ENCODE measurements at places on chromosomes 5 and 9.

DNA sequence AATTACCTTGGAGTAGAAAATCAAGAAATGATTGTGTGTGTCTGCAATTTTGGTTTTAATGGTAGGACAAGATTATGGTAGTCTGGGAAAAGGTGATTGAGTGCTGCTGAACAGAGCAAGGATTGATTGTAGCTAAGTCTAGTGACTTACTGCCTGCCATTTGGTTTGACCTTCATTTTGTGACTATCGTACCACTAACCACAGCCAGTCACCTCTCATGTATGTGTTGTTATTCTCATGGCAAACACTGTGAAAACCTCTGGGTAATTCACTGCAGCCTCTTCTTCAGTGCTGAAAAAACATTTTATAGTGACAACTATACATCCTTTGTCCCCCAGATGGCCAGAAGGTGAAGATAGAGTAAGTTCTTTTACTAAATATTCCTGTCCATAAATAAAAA, 37.5 kb downstream of the CTNNA1 start:
- peaks cover 4% of the 10 kb centered on the region for H3K4me1 ChIP-seq
- no peak overlapping the region for H3K4me3 ChIP-seq
- peaks cover 5% of the 10 kb centered on the region for H3K27me3 ChIP-seq
- no peak for DNase-seq

- no peaks in the 10 kb centered on the region for H3K27me3 ChIP-seq
- DNase-seq = no peak
- no peaks in the 10 kb centered on the region for H3K4me1 ChIP-seq
Observed at GRCh38 chr9:71721855-71722254, 46.5 kb downstream of the CEMIP2 start.

GRCh38 chr5:125695996-125696655, 727.1 kb upstream of the GRAMD2B start:
- H3K4me1 ChIP-seq = no peaks in the 10 kb centered on the region
- H3K4me3 ChIP-seq = no peak overlapping the region
- H3K27ac ChIP-seq = no peak overlapping the region
- H3K27me3 ChIP-seq = no peaks in the 10 kb centered on the region
- H3K36me3 ChIP-seq = no peaks in the 10 kb centered on the region
- no peak for DNase-seq

DNA sequence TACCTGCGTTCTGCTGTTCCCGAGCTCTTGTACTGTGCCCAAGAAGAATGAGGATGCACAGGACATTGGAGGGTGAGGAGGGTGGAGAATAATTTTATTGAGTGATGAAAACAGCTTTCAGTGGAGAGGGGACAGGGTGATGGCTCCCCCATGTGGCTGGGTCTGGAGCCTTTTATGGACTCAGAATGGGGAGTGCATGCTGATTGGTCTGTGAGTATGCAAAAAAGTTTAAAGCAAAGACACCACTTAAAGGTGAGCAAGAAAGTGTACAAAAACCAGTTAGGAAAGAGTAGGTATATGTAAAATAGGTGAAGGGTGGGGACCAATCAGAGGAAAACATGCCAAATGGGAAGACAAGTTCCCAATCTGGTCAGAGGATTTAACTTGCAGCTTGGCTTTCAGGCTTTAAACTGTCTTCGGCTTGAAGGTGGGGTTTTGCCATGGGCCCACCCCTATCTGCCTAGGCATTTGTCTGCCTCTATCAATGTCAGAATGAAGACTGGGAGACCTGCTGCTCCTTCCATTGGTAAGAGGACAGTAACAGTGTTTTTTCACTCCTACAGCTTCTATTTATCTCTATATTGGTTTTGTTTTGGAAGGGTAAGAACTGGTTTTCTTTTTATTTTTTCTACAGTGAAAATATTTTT, 118.0 kb upstream of the RAI14 start:
- peaks cover 20% of the 10 kb centered on the region for H3K27me3 ChIP-seq
- DNase-seq = no peak
- no peaks in the 10 kb centered on the region for H3K36me3 ChIP-seq
- no peak overlapping the region for H3K27ac ChIP-seq
- no peaks in the 10 kb centered on the region for H3K4me1 ChIP-seq
- H3K4me3 ChIP-seq = no peak overlapping the region

GRCh38 chr5:68548959-68549676, 333.6 kb downstream of the PIK3R1 start:
- no peaks in the 10 kb centered on the region for H3K27me3 ChIP-seq
- H3K4me3 ChIP-seq = no peak overlapping the region
- H3K4me1 ChIP-seq = no peaks in the 10 kb centered on the region
- no peaks in the 10 kb centered on the region for H3K36me3 ChIP-seq
